ENCODE measurements at places on chromosomes 13 and 19. TPM values are rescaled to one million over a fixed set of nuclear protein-coding genes. Genes with fewer than 3 reads are reported as not detected.

Gene IRS2
- 14.9 TPM for total RNA-seq

DNA sequence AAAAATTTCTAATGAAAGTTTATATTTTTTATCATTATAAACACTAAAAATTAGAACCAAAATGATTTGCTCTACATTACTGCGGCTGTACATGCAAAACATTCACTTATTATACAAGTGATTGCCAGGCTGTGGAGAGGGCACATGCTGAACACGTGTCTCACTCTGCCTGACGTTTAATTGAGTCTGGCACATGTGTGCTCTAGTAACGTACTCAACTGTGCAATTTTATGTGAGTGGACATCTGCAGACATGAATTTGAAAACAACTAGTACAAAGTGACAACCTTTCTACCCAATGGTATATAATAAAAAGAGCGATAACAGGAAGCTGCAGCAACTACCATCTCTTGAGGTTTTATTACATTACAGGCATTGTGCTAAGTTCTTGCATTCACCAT is 341.4 kb downstream of the KLF12 start:
- DNase-seq, result no peak
- no peak overlapping the region for H3K4me3 ChIP-seq
- no peaks in the 10 kb centered on the region for H3K4me1 ChIP-seq

DNA sequence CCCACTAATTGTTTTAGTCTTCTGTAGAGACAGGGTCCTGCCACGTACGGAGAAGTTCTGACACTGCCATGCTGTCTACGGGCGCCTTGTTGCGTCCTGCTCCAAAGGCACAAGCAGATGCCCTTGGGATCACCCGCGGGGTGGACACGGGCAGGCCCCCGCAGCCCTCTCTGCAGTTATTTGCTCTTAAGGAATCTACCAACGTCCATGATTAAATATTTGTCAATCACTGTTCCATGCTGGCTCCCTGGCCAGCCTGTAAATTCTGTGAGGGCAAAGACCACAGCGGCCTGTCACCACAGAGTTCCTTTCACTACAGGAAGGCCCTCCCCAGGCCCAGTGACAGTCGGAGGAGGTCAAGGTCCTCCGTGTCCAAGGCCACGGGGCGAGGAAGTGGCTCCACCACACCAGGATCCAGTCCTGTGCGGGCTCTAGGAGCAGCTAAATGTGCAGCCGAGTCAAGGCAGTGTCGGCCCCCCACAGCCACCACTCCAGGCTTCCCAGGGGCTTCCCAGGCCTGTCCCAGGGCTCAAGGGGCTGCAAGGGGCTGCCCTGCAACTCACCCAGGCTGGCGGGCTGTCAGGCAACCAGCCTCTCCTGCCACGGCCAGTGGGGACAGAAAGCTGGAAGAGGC is 2.1 kb downstream of the RNF126 start:
- no peaks in the 10 kb centered on the region for H3K27me3 ChIP-seq
- H3K4me3 ChIP-seq, result peak overlapping the region; percentile 100
- peak overlapping the region; percentile 90 for H3K27ac ChIP-seq
- peaks cover 89% of the 10 kb centered on the region for H3K4me1 ChIP-seq

GRCh38 chr13:109783815-109784589 is 2.4 kb downstream of the IRS2 start:
- peak overlapping the region; percentile 78 for H3K4me3 ChIP-seq
- peak overlapping the region; percentile 42 for H3K27ac ChIP-seq
- H3K36me3 ChIP-seq, result peaks cover 31% of the 10 kb centered on the region
- no peak for DNase-seq
- H3K27me3 ChIP-seq, result peaks cover 13% of the 10 kb centered on the region
- peaks cover 73% of the 10 kb centered on the region for H3K4me1 ChIP-seq

- no peaks in the 10 kb centered on the region for H3K4me1 ChIP-seq
- peaks cover 4% of the 10 kb centered on the region for H3K27me3 ChIP-seq
- H3K27ac ChIP-seq, result no peak overlapping the region
Observed at GRCh38 chr13:36261011-36261410, 36.6 kb downstream of the CCDC169 start.

DNA sequence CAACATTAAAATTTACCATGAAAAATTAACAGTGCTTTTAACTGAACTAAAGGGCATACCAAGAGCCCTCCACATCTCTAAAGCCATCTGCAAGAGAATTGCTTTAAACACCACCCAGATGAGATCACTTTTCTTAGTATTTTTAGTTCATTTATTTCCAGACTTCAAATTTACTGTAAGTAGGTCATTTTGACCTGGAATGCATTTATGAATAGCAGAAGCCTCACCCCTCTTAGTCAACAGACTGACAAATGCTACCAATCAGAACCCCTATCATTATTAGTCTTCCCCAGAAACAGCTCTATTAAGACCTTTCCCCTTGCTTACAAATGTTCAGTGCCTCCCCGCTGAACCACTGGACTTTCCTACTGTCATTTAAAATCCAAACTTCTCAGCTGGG is 27.3 kb downstream of the RUBCNL start:
- no peak overlapping the region for H3K4me3 ChIP-seq
- DNase-seq, result no peak
- no peaks in the 10 kb centered on the region for H3K36me3 ChIP-seq
- H3K27me3 ChIP-seq, result no peaks in the 10 kb centered on the region
- H3K27ac ChIP-seq, result no peak overlapping the region
- H3K4me1 ChIP-seq, result no peaks in the 10 kb centered on the region

Gene PCSK4
- 1.3 TPM for total RNA-seq

GRCh38 chr13:60379837-60380565 is 17.0 kb upstream of the TDRD3 start:
- no peak overlapping the region for H3K4me3 ChIP-seq
- DNase-seq, result no peak
- no peaks in the 10 kb centered on the region for H3K4me1 ChIP-seq
- no peaks in the 10 kb centered on the region for H3K36me3 ChIP-seq

DNA sequence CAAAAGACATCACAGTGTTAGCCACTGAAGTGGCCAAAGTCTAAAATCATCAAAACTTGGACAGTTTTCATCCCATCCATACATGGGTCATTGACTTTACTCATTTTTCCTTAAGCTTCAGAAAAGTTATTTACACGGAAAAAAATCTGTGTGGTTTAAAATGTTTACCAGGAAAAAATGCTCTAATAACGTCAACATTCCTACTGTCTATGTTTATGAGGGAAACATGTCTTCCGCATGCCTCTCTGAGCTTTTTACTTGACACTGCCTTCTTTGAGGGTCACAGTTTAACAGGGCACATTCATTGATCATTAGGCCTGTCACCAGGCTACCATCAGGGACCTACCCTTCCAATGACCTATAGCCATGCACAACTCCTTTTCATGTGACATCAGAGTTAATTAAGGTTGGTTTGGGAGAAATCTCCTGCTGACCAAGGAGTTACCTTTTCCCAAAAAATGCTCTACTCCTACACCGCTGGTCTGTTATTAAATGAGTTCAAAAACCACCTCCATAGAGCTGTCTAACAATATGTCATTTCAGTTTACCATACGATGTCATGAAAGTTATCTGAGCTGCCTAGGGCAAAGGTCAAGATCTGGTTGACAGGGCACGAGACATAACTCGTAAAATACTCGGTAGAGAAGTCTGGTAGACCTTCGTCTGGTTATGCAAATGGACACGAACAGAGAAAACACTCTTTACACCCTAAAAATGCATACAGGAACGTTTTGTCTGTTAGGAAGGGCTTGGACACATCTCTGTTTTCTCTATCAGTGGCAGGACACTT is 17.8 kb downstream of the FLT1 start:
- no peak for DNase-seq
- no peaks in the 10 kb centered on the region for H3K36me3 ChIP-seq
- peaks cover 68% of the 10 kb centered on the region for H3K4me1 ChIP-seq
- no peak overlapping the region for H3K4me3 ChIP-seq
- no peaks in the 10 kb centered on the region for H3K27me3 ChIP-seq
- H3K27ac ChIP-seq, result no peak overlapping the region

Gene CYP2A6
- total RNA-seq, result not detected

- peaks cover 63% of the 10 kb centered on the region for H3K4me1 ChIP-seq
- H3K27me3 ChIP-seq, result no peaks in the 10 kb centered on the region
- no peak overlapping the region for H3K4me3 ChIP-seq
- no peak for DNase-seq
Observed at GRCh38 chr13:111275995-111276618, 44.3 kb upstream of the TEX29 start.

DNA sequence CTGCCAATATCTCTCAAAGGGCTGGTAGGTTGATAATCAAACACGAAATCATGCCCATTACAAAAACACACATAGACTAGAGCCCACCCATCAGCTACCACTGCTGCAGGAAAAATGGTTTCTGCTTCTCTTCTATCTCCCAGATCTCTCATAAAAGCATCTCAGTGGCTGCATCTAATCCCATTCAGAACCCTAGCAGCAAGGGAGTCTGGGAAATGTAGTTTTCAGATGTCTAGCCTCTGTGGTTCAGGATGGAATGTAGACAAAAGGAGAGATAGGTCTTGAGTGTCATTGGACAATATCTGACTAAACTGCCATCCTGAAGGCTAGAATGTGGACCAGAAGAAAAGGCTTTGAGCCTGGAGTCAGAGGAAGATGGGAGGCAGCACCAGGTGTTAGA is 32.1 kb downstream of the RDH8 start:
- no peak overlapping the region for H3K4me3 ChIP-seq
- peaks cover 29% of the 10 kb centered on the region for H3K27me3 ChIP-seq
- no peak for DNase-seq

Gene WTIP
- total RNA-seq, result 19.5 TPM

DNA sequence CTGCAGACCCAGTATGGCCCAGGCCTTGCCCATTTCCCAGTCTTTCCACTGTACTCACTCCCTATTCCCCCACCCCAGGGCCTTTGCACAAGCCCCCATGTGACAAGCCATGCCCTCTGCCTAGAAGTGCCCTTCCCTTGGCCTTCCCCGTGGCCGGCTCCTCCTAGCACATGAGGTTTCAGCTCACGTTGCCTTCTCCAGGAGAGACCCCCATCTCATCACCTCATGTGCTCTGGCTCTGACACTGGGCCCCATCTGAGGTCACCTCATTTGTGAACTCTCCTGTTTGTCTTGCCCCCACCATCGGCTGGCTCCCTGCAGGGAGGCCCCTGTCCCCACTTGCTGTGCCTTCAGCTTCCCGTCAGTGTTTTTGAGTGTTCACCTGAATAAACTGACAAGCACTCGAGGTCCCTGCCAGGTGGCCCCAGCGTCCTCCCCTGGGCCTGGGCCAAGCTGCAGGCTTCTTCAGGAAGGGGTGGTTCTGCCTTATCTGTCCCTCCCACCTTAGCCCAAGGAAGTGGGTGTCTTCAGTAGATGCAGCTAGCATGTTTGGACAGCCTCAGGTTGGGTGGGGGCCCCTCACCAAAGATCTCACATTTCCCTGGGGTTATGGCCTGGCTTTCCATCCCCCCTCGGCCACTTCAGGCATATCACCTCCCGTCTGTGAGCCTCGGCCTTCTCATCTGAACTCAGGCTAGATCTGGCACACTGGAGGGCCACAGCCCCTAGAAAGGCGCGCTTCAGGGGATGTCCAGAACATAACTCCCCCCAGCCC is 3.8 kb upstream of the SLC25A42 start:
- no peak for DNase-seq
- no peaks in the 10 kb centered on the region for H3K27me3 ChIP-seq
- peak overlapping the region; percentile 94 for H3K27ac ChIP-seq
- H3K4me1 ChIP-seq, result peaks cover 55% of the 10 kb centered on the region
- H3K4me3 ChIP-seq, result no peak overlapping the region
- peaks cover 21% of the 10 kb centered on the region for H3K36me3 ChIP-seq

DNA sequence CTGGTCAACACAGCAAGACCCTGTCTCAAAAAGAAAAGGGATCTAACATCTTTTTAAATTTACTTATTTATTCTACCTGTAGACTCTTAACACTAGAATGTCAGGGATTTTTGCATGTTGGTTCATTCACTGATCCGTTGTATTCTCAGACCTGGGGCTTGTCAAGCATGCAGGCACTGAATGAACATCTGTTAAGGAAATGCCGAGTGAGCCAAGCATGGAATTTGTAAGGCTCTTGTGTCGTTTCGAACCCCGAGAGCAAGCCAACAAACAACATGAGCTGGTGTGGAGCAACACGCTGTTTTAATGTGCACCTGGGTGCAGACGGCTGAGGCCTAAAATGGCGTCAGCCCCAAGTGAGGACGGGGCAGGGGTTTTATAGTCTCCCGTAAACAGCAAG is 10.0 kb upstream of the OR1M1 start:
- no peak for DNase-seq
- no peak overlapping the region for H3K4me3 ChIP-seq
- H3K4me1 ChIP-seq, result peaks cover 10% of the 10 kb centered on the region
- H3K27me3 ChIP-seq, result peaks cover 7% of the 10 kb centered on the region

Gene ERICH4
- not detected for total RNA-seq

DNA sequence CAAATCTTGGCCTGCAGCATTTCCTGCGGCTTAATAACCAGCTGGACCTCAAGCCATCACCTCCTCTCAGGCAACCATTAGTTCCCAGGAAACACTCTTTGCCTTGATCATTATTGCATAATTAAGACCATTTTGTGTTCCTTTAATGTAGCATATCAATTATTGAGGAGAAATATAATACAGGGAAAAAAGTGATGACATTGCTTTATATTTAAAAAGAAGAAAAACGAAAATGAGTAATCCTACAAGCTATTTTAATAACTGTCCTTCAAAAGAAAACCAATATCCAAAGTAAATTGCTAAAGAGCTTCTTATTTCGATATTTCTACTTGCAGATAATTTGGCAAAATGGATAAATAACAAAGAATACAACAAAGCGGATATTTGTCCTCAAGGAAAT is 1084.7 kb downstream of the EFNB2 start:
- DNase-seq, result no peak
- H3K27ac ChIP-seq, result no peak overlapping the region
- no peaks in the 10 kb centered on the region for H3K27me3 ChIP-seq
- no peaks in the 10 kb centered on the region for H3K4me1 ChIP-seq
- H3K36me3 ChIP-seq, result no peaks in the 10 kb centered on the region
- H3K4me3 ChIP-seq, result no peak overlapping the region

DNA sequence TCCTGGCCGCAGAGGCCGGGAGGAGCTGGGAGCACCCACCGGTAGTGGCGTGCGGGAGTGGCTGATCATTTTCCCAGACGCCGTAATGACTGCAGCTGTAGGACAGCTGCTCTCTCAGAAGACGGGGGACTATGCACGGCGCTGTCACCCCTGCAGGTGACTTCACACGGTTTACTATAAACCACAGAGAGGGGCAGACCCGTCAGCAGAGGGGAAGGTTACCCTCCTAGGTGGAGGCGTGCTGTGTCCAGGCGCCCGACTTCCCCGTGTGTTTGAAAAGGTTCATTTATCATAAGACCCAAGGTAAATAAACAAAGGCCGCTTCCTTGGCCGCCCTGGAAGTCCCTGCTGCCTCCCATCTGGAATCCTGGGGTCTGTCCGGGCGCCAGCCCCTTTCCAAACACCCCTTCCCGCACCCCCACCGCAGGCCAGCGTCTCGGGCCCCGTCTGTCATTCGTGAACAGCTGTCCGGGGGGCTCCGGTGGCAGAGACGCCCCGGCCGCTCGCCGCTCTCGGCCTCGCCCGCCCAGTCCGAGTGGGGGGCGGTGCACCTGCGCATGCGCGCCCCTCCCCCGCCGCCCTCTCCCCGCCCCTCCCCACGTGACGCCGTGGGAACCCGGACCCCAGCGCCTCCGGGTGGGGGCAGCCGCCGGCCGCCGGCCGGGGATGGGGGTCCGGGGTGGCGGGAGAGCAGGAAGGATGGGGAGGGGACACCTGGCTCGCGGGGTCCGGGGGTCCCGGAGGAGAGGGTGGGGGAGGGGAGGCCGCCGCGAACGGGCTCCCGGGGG is 915 bp downstream of the SHC2 start:
- H3K4me3 ChIP-seq, result peak overlapping the region; percentile 76
- H3K36me3 ChIP-seq, result peaks cover 4% of the 10 kb centered on the region
- peak overlapping the region; percentile 88 for H3K27ac ChIP-seq
- DNase-seq, result peak; percentile 76

- peak overlapping the region; percentile 93 for H3K4me3 ChIP-seq
- no peak for DNase-seq
Observed at GRCh38 chr13:28658539-28658795, 463 bp upstream of the POMP start.

Gene LEUTX
- total RNA-seq, result not detected

Measured in left ventricle myocardium inferior (tissue), 1 donor.